CD4-positive, alpha-beta T cell treated with Interleukin-10 for 1 hour (primary cell): ENCODE measurements at places on chromosomes 3 and 15.

GRCh38 chr3:30399394-30400181 lies 206.8 kb upstream of the TGFBR2 start:
- no peak for DNase-seq

- DNase-seq: no peak
These were observed 263.9 kb upstream of the C2CD4B start for GRCh38 chr15:62428851-62429598.

DNA sequence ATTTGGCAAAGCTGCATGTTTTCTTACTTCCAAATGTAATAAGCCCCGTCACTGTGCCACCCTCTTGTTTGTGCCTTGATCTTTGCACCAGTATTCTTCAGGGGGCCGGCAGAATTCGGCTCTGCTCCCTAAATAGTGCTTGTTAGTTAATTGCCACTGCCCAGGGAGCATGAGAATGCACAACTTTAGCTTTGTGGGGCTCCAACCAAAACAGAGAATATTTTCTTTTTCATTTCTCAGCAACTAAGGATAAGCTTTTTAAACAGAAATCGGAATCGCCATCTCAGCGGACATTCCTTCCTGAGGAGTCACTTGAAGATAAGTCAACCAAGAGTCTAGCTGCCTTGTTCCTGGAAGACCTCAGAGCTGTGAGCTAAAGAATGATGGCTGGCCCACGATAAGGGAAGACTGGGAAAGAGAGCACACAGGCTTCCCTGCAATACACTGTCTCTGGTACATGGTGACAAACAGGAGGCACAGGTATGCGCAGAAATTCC lies 106.0 kb downstream of the LRIG1 start:
- DNase-seq: no peak

- no peak for DNase-seq
These were observed 421.2 kb downstream of the TIGIT start for GRCh38 chr3:114714957-114715460.

DNA sequence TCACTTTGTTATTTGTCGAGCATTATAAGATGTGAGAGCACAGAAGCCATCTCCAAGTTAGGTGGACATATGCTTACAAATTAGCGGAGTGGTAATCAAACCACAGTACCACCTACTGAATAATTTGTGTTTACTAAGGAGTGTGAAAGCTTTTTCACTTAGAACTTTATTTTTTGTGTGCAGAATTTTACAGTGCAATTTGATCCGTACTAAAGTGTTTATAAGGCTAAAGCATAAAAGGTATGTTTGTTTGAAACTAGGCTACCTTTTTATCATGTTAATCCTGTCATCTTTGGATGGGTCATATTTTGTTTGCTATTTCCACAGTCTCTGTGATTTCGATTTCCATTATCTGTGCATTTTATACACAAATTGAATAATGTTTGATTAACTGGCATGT lies 37.5 kb downstream of the MAP2K5 start:
- DNase-seq: no peak
